SK-N-DZ (cell line): ENCODE measurements at places on chromosomes 3 and 15.

GRCh38 chr3:128362026-128362965, 104.4 kb downstream of the DNAJB8 start:
- no peak for DNase-seq

- DNase-seq: no peak
Observed at GRCh38 chr3:60898321-60898720, 352.9 kb downstream of the FHIT start.

DNA sequence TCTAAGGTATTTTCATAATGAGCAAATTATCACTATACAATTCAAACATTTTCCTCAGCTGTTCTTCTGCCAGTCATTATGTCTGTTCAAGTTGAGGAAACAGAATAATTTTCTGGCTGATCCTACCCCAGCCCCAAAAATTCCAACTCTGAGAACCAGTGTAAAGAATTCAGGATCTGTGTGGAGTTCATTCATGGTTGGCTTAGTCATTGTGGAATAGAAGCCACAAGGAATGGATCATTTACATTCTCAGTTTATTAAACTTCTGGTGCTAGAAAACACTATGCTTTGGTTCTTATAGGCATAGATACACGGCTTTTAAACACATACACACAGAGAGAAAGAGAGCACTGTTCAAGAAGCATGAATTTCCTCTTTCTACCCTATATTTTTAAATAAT, 134.6 kb downstream of the CMSS1 start:
- DNase-seq: no peak

DNA sequence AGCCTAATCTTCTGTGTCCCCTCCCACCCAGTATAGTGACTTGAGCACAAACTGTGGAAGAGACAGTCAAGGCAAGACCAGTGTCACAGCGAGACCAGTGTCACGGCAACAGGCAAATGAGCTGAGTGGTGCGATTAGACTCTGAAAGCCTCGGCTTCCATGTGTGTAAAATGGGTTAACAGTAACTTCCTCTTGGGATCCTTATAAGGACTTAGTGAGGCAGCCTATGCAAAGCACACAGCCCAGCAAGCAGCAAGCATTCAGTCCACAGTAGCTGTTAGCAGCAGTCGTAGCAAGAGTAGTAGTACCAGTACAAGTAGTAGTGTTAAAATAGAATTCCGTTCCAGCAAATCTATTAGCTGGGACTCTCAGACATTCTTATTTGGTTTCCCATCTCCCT, 334.1 kb downstream of the GABRB3 start:
- no peak for DNase-seq

- DNase-seq: no peak
Observed at GRCh38 chr3:130779031-130779430, 32.4 kb upstream of the PIK3R4 start.

- no peak for DNase-seq
Observed at GRCh38 chr15:85403745-85404144, 23.3 kb downstream of the AKAP13 start.

DNA sequence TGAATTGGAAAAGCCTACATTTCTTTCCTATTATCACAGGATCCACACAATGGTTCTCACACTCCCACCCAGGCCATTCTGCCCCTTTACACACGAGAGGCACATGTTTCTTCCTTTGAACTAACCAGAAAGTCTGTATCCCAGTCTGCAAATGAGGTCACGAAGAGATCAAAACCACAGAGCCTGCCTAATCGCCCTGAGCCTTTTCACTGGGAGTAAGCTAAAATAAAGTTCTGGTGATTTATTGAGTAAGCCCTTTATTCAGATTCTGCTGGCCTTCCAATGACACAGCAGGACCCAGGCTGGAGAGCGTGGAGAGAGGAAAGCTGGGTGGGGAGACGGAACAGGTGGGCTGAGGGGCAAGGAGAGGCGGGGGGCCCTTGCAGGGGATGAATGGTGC, 78.7 kb downstream of the ATP1B3 start:
- DNase-seq: no peak

DNA sequence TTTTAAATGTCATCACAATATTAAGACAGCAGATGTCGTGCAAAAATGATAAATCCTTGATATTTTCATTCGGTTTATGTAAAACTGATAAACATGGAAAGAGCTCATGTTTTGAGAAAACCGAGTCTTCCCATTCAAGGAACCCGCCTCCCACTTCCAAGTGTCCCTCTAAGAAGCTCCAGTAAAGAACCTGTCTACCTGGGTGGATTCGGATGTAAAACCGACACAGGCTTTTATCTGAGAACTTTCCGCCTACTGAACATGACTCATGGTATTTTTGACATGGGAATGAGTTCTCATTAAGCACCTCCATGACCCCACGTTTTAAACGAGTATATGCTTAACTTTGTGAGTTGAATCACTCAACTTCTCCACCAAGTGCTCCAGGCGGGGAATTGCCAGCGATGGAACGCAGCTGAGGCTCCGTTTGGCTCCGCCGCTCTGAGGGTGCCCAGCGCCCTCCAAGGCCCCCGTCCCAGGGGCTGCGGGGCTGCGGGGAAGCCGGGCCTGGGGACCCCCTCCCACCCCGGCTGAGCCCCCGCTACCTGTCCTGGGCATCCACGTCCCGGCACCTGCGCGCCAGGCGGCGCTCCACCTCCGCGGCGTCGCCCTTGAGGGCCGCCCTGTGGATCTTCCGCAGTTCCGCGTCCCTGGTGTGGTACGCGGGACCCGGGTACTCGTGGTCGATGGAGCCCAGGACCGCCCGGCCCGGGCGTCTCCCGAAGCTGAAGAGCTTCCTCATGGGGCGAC, 119.9 kb downstream of the LMLN start:
- DNase-seq: no peak

DNA sequence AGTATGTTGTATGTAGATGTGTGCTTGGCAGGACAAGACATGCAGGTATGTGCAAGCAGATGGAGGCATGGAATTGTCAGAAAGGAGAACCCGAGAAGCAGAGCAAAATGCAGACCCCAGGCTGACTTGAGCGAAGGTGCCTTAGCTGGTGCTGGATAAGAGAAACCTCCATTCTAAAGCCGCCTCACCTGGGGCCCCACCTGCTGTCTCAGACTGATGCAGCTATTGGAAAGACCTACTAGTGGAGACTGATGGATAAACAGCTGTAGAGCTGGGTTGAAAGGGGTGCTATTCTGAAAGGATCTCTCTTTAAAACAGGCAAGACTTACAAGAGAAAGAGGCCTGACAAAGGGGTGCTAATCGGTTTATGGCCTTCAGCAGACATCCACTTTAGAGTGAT, 86.2 kb downstream of the EPHB1 start:
- DNase-seq: no peak

- no peak for DNase-seq
Observed at GRCh38 chr3:186955898-186956696, 25.8 kb downstream of the ST6GAL1 start.

- no peak for DNase-seq
Observed at GRCh38 chr3:52845691-52846431, 11.0 kb upstream of the MUSTN1 start.

DNA sequence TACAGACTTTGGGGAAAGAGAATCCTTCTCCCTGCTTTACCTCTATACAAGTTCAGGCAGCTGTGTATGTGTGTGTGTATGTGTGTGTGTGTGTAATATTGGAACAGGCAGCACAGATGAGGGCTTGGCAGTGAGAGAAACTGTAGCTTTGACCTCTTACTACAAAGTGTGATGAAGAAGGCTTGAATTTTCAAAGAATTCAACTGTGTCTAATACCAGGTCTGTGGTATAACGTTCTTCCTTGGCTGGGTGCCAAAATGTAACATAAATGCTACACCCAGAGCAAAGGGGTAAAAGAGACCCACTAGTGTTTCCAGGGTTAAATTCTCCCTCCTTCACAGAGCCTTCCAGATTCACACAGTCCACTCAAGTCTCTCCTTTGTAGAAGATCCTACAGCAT, 51.1 kb downstream of the CHST2 start:
- DNase-seq: no peak
